ENCODE measurements at places on chromosomes 11 and 22.

DNA sequence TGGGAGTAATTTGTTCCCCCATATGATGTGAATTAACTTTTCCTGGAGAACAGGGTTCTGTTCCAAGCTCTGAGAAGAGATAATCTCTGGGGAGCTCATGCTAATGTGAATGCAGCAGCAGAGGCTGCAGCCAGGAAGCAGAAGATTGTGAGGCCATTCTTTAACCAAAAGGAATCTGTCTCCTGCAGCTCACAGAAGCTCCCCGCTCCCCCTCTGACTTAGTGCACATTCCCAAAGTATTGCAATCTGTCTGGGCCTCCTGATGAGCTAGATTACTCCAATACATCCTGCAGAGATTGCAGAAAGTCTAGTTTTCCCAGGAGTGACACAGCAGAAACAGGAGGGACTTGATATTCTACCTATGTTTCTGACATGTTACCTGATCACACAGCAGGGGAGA, 420.6 kb upstream of the FAT3 start:
- DNase-seq: no peak

GRCh38 chr11:117481885-117482284, 154.2 kb downstream of the CEP164 start:
- DNase-seq: no peak

DNA sequence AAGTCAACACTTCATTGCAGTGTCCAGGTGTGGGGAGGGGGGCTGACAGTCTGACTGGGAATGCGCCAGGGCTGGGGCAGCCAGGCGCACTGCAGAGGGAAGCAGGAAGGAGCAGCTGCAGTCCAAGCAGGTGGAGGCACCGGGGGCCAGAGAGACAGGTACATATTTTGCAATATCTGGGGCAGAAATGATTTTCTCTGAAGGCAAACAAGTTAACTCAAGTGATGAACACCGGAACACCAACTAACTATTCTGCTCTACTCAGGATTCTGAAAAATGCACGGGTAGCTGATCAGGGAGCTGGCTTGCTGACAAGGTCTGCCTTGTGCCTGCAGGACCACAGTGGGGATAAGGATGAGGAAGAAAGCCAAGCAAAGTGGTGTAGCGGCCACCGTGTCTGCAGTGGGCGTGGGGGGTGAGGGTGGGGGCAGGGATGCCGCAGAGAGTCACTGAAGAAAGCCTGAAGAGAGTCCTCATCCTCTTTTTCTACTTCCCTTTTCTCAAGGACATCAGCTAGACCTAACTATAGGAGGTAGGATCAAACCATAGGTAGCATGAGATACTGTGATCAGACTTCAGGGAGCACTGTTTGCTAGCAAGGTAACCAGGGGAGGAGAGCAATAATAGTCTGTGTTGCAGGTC, 83.4 kb downstream of the SCN3B start:
- no peak for DNase-seq

- peak; percentile 52 for DNase-seq
Measured at GRCh38 chr11:58059007-58059350, 28.2 kb downstream of the OR6Q1 start.

GRCh38 chr11:9130297-9130696, 38.9 kb upstream of the SCUBE2 start:
- no peak for DNase-seq

Data from 8988T (cell line).